ENCODE measurements at places on chromosomes 12 and 14.
A peak's percentile ranks its signal among the peaks of the same experiment; 100 is the strongest.

DNA sequence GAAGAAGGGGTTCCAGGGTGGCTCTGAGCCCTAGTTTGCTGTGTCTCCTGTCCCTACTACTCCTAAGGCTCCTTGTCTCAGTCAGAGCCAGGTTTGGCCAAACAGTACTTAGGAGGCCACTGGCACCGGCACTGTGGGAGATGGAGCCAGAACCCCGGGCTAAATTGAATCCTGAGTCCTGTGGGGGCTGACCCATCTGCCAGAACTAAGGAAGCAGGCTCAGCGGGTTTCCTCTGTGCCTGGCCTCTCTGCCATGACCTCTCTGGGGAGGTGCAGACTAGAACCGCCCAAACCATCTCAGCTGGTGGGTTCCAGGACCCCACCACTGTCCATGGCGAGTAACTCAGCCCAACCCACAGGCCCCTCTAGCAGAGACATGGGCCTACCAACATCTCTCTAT, 5.5 kb downstream of the ACTN1 start:
- DNase-seq = no peak

DNA sequence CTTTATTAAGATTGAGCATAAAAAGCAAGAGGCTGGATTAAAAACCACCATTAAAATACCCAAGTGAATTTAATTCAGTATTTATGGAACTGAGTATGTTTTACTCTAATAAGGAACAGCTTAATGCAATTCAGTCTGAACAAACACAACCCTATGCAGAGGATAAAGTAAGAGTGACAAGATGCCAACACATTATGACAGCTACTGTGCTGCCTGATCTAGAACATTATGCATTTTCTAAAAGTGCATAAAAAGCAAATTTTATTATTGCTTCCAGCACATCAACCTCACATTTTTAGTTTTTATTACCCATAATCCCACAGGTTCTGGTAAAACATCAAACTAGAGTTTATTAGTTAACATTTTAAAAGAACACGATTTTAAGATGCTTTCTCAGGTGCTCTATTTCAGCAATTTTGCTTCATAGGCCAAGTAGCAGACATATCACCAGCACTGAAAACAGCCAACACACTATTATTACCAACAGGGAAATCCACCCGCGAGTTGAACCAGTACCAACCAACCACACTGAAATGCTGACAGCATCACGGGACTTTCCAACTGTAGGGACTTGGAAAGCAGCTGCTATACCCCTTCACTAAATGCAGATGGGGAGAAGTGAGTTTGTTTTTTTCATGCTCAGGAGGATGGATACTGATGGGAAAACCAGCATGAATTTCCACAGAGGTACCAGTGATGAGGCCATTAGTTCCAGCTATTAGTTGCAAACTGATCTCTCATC, 372.1 kb downstream of the KCNH5 start:
- DNase-seq = no peak

DNA sequence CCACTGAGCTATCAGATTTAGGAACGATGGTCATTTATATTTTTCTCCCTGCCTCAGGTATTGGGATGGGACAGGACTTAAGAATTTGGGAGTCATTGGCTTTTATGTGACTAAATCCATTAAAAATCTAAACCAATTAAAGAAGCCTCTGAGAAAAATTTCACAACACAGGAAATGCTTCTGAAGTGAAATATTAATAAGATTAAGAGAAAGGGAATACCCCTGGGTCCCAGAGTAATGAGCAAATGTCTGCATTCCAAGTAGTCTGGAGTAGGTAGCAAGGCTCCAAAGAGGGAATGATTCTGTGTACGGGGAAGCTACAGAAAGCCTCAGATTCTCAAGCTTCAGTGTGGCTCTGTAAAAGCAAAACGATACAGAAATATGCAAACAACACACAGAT, 707 bp upstream of the MED6 start:
- DNase-seq = no peak

- peak; percentile 53 for DNase-seq
These were observed 15.5 kb downstream of the EMP1 start for GRCh38 chr12:13211859-13212664.

GRCh38 chr14:65854215-65854614, 441.7 kb downstream of the FUT8 start:
- no peak for DNase-seq

- no peak for DNase-seq
These were observed 941.9 kb downstream of the NRXN3 start for GRCh38 chr14:79111987-79112501.

- no peak for DNase-seq
These were observed 435.6 kb upstream of the LRFN5 start for GRCh38 chr14:41171045-41171444.

DNA sequence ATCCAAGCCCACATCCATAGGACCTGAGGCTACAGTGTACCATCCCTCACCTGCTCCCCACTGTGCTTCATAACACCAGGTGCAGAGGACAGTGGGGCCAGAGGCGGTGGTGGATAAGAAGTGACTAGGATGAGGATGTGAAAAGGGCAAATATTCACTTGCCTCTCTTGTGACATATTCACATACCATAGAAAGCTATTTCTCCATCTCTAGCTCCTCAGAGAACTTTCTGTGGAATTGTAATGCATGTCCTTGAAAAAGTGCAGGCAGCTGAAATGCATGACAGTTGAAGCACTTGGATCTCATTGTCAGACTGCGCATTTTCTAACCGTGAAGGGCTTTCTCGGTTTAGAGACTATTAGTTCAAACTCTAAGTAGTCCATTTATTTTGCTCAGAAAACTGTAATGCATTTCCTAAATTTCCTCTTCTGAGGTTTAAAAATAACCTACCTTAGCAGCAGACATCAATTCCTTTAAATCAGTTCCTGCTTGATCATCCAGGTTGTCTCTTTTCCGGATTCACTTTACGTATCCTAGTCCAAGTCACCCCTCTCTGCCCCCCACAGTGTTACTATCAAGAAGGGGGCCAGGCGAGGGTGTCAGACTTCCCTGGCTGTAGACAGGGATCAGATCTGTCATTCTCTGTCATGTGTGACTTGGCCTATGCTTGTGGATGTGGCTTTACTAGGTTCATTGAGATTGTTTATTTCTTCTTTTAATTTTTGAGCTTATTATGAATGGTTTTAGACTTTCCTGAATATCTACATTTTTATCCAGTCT, 984.0 kb upstream of the TMEM132C start:
- no peak for DNase-seq

DNA sequence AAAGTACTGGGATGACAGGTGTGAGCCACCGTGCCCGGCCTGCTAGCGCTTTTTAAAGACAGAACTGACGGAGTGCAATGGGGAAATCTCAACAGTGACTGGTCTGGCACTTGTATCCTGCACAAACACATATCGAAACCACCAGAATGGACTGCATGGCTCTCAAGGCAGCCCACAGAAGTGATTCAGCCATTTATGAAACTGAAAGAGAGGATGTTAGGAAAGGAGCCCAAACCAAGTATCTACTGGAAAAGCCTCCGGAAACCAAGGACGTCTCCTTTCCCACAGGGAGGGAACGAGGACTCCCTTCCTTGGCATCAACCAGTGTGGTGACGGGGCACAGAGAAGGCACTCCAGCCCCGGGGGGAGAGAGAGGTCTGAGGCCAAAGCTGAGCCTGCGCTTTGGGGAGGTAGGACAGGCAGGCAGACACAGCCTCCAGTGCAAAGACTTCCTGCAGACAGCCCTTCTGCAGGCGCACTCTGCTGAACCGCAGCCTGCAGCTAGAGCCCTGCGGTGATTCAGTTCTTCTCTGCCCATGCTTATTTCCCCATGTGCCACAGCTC, 16.5 kb downstream of the SLC15A4 start:
- no peak for DNase-seq

DNA sequence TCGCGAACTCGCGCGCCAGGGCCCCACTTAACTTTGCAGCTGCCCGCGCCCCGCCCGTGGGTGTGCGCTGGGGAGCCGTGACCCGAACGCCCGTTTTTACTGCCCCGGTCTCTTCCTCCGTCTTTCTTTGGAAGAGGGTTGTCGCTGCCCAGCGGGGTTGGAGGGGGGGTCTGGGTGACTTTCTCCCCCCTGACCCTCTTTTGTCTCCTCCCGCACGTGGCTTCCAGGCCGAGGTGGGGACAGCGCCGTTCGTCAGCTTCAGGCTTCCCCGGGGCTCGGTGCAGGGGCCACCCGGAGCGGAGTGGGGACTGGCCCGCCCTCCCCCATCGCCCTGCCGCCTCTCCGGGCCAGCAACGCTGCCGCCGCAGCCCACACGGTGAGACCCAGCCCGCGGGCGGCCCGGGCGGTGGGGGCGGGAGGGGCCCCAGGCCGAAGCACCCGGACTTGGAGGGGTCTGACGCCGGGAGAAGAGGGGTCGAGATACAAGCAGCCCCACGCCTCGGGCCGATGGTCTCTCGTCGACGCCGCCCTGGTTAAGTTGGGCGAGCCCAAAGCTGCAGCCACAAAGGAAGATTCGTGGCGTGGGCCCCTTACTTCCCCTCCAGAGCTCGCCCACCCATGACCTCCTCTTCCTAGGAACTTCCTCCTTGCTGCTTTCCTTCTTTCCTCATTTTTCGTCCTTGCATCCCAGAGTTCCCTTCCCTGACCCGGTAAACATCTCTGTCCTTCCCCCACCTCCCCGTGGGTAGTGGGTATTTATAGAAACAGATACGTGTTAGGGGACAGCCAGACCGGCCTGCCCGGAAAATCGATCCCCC, 1.2 kb downstream of the DYRK2 start:
- no peak for DNase-seq

DNA sequence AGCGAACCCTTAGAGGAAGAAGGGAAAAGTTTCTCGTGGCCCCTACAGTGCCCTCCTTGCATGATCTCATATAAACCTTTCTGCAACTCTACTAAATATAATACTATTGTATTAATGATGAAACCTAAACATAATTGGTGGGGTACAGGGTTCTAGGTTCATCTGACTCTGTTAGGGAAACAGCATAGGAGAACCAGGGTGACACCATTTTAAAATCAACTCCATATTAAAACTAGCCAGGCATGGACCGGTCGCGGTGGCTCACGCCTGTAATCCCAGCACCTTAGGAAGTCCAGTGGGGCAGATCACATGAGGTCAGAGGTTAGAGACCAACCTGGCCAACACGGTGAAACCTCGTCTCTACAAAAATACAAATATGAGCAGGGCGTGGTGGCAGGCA, 15.0 kb upstream of the RND1 start:
- no peak for DNase-seq

DNA sequence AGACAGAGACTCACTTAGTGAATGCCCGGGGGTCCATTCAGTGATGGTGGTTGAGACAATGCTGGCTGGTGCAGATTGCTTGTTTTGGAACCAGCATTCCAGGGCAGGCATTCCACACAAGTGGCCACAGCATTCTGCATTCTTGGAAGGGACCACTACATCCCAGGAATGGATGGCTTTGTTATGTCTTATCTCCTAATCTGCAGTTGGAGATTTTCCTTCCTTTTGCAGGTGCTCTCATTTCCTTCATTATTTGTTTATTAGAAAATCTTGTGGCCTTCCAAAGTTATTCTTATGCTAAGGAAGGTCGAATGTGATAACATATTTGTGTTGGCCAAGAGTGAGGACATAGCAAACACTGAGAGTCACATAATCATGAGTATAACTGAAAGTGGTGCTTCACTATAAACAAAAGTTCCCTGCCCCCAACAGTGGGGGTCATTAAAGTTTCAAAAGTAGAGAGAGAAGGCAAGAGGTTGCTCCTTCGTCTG, 66.0 kb downstream of the BMP4 start:
- DNase-seq = no peak

- DNase-seq = no peak
These were observed 613.0 kb downstream of the DIO2 start for GRCh38 chr14:79598339-79598738.

GRCh38 chr14:81161088-81161487, 59.7 kb downstream of the GTF2A1 start:
- no peak for DNase-seq

DNA sequence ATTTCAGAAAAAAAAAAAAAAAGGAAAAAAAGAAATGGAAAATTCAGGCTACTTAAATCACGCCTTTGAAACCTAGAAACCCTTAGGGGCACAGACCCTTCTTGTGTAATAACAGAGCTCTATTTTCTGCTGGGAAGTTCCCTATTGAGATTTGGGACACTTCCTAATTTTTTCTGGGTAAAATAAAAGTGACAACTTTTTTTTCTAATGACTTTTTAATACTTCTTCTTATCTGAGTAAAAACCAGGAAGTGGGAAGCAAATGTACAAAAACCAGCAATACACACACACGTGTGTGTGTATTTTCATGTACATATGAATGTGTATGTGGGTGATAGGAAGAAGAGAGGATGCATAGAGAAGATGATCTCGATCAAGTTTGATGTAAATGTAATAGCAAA, 35.8 kb downstream of the ETV6 start:
- DNase-seq = no peak

- no peak for DNase-seq
These were observed 58.6 kb downstream of the NRXN3 start for GRCh38 chr14:78228702-78229327.

DNA sequence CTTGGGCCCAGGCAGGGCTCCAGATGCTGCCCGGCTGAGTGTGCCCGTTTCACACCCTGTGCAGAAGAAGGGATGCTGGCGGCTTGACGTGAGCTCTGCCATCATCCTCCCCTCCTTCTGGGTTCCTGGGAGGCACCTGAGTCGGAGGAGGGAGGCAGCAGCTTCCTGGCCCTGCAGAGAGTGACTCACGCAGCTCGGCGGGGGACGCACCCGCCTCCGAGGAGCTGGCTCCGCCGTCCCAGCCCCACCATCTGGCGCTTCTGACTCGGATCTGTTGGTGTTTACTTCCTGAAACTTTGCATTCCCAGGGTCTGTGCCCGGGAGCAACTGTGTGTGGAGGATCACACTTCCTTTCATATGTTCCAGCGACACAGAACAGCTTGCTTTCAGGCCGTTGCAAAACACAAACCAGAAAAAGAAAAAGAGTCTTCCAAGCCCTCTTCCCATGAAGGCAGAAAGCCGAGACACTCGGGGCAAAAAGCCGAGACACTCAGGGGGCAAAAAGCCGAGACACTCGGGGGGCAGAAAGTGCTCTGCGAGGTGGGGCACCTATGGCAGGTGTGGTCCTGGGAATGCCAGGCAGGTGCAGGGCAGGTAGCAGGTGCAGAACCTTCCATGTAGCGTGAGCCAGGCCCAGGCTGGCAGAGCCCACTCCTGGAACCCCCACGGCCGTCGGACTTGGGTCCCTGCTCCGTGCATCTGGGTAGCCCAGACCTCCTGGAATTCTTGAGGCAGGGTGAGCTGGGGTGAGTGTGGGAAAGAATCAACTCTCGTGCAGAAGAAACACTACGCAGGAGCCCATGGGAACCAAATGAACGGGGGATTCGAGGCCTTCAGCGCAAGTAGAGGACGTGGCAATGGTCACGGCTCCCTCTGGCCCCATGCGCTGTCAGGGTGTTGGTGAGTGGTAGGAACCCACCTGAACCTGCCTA, 27.6 kb upstream of the GALNT9 start:
- DNase-seq = no peak

GRCh38 chr12:39429809-39430208, 13.1 kb downstream of the KIF21A start:
- no peak for DNase-seq

DNA sequence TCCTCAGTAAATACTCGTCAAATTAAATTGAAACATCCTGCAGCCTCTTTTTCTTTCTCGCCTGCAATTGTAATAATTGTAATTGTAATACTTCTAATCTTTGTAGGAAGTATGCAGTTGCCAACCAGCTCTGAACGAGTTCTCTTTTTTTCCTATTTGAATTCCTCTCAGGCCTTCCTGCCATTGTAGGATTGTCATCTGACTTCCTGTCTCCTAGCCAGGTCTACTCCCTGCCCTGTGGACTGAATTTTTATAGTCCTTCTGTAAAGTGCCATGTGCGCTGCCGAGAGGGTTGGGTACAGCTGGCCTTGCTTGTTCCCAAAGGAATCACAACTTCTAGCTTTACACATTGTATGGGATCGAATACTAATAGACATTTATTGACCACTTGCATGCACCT, 183.3 kb downstream of the SSPN start:
- DNase-seq = no peak
